ENCODE measurements at places on chromosomes 7 and 10.

GRCh38 chr10:8352171-8353075 is 297.9 kb downstream of the GATA3 start:
- DNase-seq = no peak

DNA sequence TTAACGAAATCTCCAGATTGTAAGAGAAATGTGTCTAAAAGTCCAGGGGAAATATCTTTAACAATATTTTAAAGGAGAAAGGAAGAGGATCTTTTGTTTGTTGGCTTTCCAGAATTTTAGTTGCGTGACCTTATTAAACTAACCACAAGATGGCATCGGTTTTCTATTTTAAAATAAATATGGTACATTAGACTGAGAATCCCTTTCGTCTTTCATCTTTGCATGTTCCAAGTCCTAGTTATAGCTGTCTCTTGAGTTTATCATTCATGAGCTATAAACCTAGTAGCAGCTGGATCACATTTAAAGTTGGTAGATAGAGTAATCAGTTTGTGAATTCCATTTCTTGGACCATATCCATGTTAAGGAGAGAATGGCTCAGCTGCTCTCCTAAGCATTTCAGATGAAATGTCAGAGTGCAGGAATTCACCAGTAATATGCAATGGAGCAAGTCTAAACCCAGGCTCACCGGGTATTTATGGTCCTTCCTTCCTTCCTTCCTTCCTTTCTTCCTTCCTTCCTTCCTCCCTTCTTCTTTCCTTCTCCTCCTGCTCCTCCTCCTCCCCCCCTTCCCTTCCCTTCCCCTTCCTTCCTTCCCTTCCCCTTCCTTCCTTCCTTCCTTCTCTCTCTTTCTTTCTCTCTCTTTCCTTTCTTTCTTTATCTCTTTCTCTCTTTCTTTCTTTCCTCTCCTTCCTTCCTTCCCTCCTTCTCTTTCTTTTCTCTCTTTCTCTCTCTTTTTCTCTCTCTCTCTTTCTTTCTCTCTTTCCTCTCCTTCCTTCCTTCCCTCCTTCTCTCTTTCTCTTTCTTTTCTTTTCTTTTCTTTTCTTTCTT is 57.8 kb upstream of the RAB18 start:
- DNase-seq = no peak

DNA sequence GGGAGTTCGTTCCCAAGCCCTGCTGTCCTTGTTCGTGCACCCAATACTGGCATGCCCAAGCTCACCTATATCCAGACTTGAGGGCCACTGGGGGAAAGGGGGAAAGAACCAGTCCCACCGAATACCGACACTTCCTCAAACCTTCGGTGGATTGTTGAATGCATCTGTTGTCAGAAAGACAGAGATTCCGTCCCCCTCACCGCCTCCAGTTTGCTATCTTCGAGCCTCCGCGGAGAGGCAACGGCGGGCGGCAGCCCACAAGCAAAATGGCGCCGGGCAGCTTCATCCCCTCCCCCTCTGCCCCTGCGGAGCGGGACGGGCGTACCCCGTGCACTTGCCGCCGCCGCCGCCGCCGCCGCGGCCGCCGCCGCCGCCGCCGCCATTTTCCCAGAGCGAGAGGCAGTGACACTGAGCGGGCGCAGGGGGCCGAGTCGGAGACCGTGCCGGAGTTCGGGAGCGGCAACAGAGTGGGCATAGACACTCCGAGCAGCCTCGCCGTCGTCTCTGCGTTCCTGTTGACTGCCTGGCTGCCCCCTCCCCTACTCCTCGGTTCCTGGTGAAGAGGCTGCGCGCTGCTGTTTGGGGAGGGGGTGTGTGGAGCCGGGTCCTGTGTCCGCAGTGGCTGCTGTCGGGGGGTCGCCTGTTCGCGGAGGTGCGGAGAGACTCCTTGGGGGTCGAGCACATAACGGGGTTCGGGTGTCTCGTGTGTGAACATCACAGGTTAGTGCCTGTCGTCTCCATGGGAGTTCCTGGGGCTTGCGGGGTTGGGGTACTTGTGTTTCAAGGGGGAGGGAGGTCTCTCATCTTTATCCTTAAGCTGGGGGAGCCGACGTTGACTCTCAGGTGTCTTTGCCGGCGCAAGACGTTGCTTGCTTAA is at the start of gene KMT2E:
Gene KMT2E, plus strand, starts transcription at position 390 of the 877 bp plus-strand sequence. CDS start 26,748 bp downstream, outside the sequence.
- DNase-seq = peak; percentile 86

GRCh38 chr10:3624367-3624766 is 160.6 kb downstream of the KLF6 start:
- DNase-seq = no peak

- DNase-seq = no peak
Measured at GRCh38 chr10:110327262-110327914, 22.7 kb upstream of the SMNDC1 start.

DNA sequence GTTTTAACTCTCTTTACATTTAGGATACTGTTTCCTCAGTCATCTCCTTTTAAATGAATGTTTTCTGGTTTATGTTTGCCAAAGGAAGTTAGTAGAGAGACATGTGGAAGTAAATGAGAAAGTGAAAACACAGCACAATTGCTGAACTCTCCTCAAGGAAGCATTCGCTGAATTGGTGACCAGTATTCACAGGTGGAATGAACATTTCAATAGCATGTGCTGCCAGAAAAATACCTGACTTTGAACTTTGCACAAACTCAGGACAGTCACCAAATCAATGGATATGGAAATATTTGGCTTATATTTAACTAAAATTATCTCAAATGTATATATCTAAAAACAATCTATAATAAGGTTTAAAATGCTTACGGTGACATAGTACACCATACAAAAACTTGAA is 28.5 kb downstream of the TSPAN12 start:
- no peak for DNase-seq

DNA sequence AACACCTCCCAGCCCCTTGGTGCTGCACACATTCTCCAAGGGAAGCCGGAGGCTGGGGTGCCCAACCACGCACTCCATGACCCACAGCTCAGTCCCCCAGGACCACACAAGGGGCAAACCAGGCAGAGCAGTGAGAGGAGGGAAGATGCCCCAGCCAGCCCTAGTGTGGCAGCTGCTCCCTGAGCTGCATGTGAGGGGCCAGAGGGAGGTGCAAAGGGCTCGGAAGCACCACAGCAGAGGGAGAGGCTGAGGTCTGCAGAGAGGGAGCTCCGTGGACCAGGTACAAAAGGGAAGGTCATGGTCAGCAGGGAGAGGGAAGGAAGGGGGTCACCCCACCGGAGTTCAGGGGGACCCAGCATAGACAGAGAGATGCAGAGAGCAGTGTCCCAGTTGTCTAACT is 1.5 kb upstream of the CALML5 start:
- no peak for DNase-seq

DNA sequence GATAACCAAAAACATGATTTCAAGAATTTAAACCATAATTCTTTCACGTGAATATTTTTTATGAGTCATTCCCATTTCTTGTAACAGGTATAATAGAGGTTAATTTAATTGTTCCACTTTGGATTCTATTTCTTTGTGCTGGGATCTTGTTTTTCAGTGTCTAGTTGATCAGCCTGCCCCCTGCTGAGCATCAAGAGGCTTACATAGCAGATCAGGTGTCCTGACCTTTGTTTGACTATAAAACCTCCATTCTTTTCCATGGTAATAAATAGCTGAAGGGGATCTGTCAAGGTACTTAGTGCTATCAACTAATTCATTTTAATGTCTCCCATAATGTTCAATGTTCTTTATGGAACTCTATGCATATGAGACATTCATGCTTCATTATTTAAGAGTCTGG is 4.9 kb downstream of the COL17A1 start:
- no peak for DNase-seq

- no peak for DNase-seq
Measured at GRCh38 chr10:72523932-72524396, 101.9 kb downstream of the MICU1 start.

GRCh38 chr10:100025576-100025975 is 15.8 kb upstream of the DNMBP start:
- no peak for DNase-seq

GRCh38 chr10:4733150-4733842 is 92.7 kb upstream of the AKR1E2 start:
- no peak for DNase-seq

DNA sequence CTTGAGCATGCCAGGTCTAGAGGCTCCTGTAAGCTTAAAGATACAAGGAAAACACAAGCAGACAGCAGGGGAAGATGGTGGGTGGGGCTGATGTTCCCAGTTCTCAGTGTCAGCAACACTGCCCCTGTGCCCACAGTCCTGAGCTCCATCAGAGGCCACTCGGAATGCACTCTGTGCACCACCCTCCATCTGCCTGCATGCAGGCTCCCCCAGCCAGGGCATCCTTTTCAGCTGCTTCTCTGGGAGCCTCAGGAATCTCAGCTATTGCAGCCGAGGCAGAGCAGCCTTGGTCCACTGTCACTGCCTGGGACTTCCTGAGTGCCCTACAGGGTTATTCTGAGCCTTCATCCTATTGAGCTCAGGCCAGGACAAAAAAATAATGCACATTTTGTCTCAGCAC is 22.2 kb downstream of the LBX1 start:
- DNase-seq = no peak

DNA sequence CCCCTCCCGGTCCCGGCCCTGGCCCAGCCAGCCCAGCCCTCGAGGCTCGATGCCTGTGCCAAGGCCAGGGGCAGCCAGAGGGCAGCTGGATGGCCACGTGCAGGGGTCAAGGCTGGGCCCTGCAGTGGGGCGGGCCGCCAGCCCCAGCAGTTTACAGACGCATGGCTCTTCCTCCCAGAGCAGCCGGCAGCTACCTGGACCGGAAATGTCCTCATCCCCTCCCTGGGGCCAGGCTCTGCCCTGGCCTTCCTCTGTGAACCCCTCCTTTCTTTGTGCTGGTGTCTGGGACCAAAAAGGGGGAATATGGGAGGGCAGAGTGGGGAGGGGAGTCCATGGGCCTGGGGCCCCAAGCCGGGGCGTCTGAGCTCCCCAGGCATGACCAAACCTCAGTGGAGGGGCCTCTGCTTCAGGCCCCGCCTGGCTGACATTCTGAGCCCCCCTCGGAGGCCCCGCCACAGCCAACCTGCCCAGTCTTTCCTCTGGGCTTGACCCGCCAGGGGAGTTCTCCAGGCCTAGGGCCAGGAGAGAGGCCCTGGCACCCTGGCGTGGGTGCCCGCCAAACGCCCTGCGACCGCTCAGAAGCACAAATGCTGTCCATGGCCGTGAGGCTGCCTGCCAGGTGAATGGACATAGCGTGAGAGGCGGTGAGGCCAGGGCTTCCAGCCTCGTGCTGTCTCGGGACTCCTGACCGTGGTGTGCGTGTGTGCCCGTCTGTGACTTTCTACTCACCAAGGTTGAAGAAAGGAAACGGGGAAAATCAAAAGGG is 24.7 kb upstream of the AMZ1 start:
- no peak for DNase-seq

GRCh38 chr10:5895804-5896203 is 5.8 kb downstream of the FBH1 start:
- no peak for DNase-seq

DNA sequence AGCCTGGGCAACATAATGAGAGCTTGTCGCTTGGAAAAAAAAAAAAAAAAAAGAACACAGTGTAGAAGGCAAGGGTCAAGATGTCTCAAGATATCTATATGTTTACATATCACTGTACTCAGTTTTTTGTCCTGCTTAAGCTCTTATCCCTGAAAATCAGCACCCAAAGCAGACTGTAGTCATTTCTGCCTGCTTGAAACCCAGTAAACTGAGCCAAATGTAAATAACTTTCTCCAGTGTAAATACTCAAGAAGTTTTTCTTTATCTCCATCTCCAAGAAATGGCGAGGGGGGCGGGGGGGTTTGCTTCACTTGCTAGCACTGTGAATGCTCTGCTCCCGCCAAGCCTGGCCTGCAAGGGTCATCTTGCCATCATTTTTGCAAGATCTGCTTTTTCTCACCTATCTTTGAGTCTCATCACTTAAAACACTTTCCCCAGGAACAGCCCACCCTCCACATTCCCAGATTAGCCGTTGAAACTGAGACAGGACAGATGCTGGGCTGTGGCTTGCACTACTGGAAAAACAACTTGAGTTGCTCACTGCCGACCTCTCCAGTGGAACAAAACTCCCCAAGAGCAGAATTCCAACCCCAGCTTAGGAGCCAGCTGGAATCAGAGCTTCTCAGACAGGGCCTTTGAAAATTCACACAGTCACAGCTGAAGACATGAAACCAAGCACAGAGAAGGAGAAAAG is 54.6 kb downstream of the AFAP1L2 start:
- DNase-seq = no peak

DNA sequence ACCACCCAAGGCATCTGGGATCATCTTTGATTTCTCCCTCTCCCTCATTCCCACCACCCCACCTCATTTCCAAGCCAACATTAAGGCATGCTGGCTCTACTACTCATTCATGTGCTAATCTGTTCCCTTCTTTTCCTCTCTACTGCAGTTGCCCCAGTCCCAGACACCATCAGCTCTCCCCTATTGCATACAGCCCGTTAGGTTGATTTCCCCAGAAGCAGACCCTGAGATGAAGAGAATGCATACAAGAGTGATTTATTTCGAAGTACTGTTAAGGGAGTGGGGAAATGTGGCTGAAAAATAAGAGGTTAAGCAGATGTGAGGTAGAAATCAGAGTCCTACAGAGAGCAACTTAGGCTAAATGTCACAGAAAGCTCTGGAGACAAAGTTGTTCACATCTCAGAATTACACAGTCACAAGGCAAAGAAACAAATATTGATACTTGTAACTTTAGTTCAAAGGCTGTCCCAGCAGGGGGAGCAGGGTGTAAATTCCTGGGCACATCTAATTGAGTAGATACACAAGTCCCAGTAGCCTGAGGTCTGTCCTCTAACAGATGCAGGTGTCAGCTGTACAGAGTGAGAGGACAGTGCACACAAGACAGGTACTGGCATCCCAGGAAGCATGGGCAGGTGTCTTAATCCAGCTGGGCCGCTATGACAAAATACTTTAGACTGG is 20.9 kb downstream of the AKR1D1 start:
- no peak for DNase-seq

GRCh38 chr7:2276107-2276506 is 34.1 kb downstream of the NUDT1 start:
- no peak for DNase-seq

- DNase-seq = no peak
Measured at GRCh38 chr7:121557034-121557892, 161.2 kb upstream of the FAM3C start.

GRCh38 chr7:151008511-151009323 is 15.6 kb downstream of the ATG9B start:
- DNase-seq = peak; percentile 85

- DNase-seq = no peak
Measured at GRCh38 chr7:108468246-108468645, 12.0 kb upstream of the NRCAM start.

DNA sequence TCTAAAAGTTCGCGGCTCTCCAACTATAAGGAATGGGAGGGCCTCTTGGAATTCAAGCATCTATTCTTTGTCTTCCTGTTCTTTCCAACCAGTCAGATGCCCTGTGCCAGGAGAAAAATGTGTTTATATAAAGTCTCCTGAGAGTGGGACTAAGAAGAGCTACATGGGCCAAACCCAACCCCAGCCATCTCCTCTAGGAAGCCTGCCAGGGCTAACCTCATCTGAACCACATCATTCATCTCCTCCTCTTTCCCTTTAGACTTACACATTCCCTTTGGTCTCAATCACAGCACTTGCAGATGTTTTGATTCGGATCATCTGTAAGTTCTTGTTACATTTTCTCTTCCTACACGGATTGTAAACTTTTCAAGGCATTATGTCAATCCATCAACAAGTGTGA is 62.6 kb downstream of the DOCK4 start:
- no peak for DNase-seq
